ENCODE measurements at places on chromosomes 7 and 10.

- peak; percentile 92 for DNase-seq
Observed at GRCh38 chr10:121598263-121599249, at the start of gene FGFR2. TSS of gene FGFR2 (minus strand) at chr10:121598444. CDS start at chr10:121593817, 4,627 bp downstream.

GRCh38 chr10:88794731-88795130 lies 7.8 kb upstream of the LIPM start:
- DNase-seq: no peak

- DNase-seq: peak; percentile 96
Observed at GRCh38 chr7:15015545-15016314, 113.2 kb upstream of the DGKB start.

DNA sequence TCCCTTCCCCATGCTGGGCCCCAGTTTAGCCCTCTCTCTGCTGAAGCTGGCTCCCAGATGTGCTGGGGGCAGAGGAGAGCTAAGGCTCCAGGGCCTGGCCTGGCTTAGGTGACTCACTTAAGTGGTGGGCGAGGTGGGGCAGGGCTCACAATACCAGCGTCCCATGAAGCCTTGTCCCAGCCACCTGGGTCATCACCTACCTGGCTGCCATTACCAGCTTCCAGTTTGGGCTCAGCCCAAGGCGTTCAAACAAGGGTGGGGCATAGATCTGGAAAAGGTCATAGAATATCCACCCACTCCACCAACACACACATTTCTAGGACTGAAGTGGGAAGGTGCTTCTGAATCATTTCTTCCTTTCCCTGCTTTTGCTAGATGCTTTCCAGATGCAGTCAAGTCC lies 8.3 kb downstream of the KAZALD1 start:
- no peak for DNase-seq

DNA sequence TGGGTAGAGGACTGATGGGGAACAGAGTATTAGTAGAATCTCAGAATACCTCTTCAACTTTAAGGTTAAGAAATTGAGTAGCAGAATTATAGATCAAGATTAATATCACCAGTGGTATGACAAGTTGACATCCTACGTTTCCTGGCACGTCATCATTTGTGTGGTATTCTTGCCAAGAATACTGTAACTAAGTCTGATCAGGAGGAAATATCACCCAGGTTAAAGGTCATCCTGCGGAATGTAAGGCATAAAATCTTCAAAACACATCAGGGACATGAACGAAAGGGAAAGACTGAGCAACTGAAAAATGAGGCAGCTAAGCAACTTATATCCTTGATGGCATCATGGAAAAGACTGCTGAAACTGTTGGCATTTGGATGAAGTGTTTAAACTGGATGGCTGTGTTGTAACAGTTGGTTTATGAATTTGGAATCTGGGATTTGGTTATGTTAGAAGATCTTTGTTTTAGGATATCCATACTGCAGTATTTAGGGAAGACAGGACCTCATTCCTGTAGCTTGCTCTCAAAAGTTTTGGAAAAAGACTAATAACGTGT lies 86.1 kb downstream of the TRIM24 start:
- DNase-seq: no peak

DNA sequence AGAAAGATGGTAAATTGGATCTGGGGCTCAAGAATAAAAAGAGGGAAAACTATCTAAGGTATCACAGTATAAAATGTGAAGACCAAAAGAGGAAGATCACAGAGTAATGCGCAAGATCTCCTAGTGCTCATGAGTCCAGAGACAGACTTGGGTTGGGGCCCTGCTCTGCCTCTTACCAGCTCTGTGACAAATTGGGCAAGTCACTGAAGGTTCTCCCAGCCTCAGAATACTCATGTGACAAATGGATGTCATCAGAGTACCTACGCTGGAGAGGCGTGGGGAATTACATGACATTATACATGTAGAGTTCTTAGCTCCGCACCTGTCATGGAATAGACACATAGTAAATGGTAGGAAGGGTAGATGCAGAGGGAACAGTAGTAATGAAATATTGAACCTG lies 124.4 kb downstream of the DOCK4 start:
- peak; percentile 42 for DNase-seq

DNA sequence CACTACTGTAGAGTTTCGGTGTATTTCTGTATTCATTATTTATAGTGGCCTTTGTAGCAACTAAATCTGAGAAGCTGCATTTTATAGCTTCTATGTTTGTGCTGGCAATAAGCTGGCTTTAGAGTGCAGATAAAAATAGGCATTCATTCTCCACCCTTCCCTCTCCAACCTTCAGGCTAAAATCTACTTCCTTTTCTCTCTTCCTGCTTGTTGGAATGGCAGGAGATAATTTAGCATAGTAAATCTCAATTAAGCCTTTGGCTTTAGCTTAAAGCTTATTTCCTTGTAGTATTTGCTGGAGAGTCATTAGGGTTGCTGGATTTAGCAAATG lies 58.5 kb downstream of the CPVL start:
- DNase-seq: peak; percentile 21

- DNase-seq: peak; percentile 20
Observed at GRCh38 chr7:26457696-26458327, 166.2 kb downstream of the SNX10 start.

- no peak for DNase-seq
Observed at GRCh38 chr7:127932076-127932475, 99.2 kb downstream of the LRRC4 start.

DNA sequence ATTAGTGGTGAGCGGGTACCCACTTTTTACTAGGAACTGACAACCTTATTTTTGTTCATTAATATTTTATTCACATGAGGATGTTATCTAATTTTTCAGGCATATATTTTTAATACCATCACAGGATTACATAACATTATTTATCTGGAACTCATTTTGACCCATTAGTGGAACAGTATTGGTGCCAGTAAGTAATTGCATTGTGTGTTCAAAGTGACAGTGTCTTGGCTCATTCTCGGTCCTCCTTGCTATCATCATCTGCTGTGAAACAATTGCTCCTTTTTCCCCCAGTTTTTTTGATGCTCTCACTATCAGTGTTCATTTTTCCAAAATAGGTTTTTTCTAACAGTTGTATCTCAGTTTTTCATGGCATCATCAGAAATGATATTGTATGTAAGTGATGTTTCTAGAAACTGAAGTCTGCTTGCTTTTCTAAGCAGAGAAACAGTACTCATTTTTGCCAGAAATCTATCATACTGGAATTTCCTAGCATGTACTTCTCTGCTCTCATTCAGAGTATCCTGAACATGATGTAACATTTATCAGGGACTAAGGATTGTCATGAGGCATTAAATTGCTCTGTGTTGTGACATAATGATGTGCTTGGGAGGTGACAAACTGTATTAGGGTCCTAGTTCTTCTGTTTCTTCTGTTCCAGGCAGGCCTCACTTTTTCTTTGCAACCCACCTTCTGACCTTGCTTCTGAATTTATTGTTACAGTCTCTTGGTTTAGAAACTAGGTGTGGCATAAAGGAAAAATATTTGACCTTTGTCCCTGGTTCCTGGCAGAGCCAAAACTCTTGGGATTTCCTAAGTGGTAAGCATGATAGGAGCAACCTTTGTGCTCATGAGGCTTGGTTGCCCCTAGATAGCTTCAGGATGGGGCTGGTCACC lies 4.2 kb downstream of the NUB1 start:
- DNase-seq: no peak
